ENCODE measurements at places on chromosomes 2 and 18.

- DNase-seq, result no peak
Measured at GRCh38 chr2:225072444-225072843, 30.2 kb upstream of the DOCK10 start.

DNA sequence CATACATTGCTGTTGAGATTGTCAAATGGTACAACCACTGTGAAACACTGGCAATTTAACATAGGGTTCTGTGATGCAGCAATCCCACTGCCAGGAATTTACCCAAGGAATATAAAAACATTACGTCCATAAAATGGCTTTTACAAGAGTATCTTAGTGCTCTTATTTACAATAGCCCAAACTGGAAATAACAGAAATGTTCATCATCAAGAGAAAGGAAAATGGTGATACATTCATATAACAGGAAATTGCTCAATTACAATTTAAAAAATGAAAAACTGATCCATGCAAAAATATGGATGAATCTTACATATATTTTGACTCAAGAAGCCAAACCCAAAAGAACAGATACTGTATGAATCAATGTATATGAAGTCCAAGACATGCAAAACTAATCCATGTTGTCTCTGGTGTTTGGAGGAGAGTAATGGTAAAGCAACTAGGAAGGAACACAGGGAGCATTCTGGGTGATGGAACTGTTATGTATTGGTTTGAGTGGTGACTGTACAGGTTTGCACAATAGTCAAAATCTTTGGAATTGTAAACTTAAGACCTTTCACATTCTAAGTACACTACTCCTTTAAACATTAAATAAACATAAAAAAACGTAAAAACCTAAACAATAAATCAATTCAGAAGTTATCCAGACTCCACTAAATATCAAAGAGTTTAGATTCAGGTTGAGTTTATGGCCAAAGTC, 104.8 kb upstream of the WDR75 start:
- no peak for DNase-seq

DNA sequence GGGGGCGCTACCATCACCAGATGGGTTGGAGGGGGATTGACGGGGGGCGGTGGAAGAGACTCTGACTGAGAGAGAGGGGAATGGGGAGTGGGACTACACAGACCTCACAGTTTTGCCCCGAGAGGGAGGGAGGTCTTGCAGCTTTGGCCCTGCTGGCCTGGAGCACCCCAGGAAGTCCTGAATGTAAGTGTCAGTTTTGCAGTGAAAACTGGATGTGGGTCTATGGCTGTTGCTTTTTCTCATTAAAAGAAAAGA, 2.4 kb downstream of the TCF7L1 start:
- DNase-seq, result no peak

- DNase-seq, result no peak
Measured at GRCh38 chr2:4828682-4829374, 863.4 kb upstream of the SOX11 start.

GRCh38 chr2:236498369-236498768, 71.3 kb upstream of the ACKR3 start:
- DNase-seq, result no peak

DNA sequence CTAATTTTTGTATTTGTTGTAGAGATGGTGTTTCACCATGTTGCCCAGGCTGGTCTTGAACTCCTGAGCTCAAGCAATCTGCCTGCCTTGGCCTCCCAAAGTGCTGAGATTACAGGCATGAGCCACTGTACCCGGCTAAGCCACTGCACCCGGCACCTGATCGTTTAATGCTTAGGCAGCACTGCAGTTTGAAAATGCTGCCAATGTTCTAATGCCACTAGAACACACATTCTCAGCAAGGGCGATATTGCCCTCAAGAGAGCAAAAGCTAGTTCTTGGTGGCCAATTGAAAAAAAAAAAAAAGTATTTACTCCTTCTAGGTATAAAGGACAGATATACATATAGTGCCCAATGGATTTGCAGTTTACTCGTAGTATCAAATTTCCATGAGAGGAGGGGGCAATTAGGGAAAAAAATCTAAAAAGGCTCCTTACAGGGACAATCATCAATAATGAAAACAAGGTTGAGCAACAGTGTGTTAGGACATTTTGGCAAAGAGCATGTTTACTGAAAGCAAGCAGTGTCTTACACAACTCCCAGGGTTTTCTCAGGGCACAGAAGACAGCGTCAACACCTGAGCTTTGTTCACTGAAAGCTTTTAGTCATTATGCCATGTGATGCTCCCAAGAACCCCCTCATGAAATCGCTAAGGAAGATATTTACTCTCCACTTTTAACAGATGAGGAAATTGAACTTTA, 199.9 kb upstream of the PKDCC start:
- no peak for DNase-seq

All from RPMI8226 (cell line).